ENCODE measurements at places on chromosomes 16 and 17.

DNA sequence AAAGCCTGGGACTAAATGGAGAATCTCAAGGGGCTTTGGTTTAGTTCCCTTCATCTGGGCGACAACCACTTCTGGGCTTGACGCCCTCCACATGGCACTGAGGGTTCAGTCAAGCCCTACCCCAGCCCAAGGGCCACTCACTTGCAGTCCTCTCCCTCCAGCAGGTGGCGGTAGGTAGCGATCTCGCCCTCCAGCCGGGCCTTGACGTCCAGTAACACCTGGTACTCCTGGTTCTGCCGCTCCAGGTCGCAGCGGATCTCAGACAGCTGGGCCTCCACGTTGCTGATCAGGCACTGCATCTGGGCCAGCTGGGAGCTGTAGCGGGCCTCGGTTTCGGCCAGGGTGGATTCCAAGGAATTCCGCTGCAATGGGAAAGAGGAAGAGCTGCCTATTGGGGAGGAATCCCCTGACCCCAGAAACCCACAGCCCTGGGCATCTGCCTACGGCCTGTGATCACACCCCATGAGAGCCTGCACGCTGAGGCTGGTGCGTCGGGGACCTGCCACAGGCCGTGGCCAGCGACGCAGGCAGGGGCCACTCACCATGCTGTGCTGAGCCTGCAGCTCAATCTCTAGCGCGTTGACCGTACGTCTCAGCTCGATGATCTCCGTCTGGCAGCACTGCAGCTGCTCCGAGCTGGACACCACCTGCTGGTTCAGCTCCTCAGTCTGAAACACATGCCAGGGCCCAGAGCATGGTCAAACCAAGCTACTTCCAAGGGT, 2.7 kb downstream of the KRT36 start:
- DNase-seq: peak; percentile 30

DNA sequence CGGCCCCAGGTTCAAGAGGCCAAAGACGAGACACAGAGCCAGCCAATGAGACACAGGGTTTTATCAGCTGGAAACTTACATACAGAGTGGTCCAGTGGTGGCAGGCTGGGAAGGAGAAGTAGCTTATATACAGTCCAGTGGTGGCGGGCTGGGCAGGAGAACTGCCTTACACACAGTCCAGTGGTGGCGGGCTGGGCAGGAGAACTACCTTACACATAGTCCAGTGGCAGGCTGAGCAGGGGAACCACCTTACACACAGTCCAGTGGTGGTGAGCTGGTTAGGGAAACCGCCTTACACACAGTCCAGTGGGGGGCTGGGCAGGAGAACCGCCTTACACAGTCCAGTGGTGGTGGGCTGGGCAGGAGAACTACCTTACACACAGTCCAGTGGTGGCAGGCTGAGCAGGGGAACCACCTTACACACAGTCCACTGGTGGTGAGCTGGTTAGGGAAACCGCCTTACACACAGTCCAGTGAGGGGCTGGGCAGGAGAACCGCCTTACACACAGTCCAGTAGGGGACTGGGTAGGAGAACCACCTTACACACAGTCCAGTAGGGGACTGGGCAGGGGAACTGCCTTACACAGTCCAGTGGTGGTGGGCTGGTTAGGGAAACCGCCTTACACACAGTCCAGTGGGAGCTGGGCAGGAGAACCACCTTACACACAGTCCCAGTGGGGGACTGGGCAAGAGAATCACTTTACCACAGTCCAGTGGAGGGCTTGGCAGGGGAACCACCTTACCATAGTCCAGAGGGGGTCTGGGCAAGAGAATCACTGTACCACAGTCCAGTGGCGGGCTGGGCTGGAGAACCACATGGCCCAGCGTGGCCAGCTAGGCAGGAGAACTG, 90.9 kb downstream of the GAS7 start:
- DNase-seq: no peak

- peak; percentile 73 for DNase-seq
These were observed 2.7 kb downstream of the FHOD1 start for GRCh38 chr16:67244387-67245185.

- no peak for DNase-seq
These were observed 3.7 kb downstream of the CMTM1 start for GRCh38 chr16:66569827-66570405.

DNA sequence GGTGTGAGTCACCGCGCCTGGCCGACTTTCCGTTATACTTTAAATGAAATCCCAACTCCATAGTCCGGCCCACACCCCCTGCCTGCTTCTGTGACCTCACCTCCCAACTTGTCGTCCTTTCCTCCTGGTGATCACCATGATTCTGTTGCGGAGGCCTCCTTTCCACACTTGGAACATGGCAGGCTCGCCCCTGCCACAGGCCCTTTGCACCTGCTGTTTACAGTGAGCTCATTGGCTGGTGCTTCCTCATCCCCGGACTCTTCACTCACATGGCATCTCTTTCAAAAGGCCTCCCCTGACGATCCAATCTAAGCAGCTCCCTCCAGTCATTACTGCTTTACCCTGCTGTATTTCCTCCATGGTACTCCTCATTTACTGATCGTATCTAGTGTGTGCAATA, 64.6 kb downstream of the RAP1GAP2 start:
- DNase-seq: no peak

- DNase-seq: peak; percentile 24
These were observed 585 bp downstream of the MLKL start for GRCh38 chr16:74700116-74700437.
